ENCODE measurements at places on chromosomes 13 and 19.

DNA sequence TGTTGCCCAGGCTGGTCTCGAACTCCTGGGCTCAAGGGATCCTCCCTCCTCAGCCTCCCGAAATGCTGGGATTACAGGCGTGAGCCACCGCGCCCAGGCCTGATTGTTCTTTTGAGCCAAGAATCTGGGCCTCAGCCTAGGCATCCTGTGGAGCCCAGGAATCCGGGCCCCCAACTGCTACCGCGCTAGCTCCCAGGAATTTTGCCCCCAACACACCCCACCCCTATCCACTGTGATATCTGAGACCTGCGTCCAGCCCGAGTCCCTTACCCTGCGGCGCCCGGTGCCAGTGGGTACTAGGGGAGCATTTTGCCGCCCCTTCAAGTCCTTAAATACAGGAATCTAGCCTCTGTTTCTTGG, 838 bp upstream of the MYADM start:
- no peak for DNase-seq

DNA sequence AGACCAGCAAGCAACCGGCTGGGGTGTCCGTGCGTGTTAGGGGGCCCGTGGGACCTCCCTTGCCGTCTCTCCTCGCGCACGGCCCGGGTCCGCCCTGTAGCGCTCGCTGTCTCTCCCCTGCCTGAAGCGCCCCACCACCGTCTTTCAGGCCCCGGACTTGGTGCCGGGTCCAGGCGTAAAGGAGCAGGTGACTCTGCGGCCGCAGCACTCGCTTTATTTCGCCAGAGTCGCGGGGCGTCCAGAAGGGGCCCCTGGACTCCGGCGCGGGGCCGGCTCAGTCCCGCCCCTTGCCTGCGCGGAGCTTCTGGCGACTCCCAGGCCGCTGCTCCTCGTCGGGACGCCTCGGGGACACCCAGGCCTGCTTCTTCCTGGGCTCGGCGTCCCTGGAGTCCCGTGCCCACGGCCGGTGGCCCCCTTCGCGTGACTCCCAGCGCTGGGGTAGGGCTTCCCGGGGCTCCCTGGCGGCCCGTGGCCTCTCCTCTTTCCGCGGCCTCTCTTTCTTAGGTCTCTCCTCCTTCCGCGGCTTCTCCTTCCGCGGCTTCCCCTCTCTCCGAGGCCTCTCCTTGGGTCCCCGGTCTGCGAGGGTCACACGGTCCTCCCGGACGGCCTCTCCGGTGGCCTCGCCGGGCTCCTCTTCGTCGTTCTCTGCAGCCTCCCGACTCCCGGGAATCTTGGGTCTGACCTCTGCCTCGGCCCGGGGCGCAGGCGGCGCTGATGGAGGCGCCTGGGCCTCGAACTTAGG, 3.1 kb downstream of the AMH start:
- DNase-seq = no peak

GRCh38 chr19:2050349-2050990, 574 bp downstream of the MKNK2 start:
- DNase-seq = no peak

- no peak for DNase-seq
Observed at GRCh38 chr19:944663-945241, 18.9 kb downstream of the ARID3A start.

- no peak for DNase-seq
Observed at GRCh38 chr13:91308299-91308698, 39.2 kb upstream of the MIR17HG start.

- no peak for DNase-seq
Observed at GRCh38 chr13:30791354-30792001, 56.1 kb downstream of the ALOX5AP start.

GRCh38 chr13:69545551-69545950, 562.1 kb upstream of the ATXN8OS start:
- DNase-seq = no peak

DNA sequence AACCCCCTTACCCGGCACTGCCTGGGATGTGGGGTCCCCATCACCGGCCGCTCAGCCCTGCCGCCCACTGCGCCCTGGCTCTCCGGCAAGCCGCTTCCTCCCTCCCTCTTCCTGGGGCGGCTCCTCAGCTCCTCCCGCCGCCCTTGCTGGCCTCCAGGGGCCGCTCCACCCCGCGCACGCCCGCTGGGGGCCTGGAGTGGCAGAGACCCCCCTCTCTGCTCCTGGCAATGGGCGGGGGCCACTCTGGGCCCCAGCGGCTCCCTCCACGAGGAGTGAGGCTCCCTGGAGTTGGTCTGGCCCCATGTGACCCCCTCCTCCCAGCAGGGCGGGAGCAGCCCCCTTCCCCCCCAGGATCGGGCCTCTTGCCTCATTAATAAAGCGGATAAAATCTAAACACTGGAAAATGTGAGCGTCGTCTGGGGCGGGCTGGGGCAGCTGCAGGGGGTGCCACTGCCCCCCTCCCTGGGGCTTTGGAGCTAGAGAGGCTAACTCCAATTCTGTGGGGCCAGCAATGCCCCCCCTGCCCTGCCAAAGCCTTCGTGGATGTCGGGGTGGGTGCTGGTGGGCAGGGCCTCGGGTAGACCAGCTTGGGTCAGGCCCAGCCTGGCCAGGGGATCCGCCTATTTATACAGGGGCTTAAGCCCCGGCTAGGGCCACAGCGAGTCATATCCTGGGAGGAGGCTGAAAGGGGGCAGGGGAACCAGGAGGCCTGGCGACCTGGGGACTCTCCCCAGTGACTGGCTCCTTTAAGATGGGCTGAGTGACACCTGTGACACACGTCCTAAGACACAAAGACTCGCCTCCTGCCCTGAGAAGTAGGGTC, at the start of gene PTGER1:
Gene PTGER1 (minus strand): TSS at position 104 of the 823 bp plus-strand sequence. CDS start 1,034 bp downstream, outside the sequence.
- DNase-seq = peak; percentile 25

GRCh38 chr13:106440866-106441265, 94.6 kb downstream of the EFNB2 start:
- no peak for DNase-seq

DNA sequence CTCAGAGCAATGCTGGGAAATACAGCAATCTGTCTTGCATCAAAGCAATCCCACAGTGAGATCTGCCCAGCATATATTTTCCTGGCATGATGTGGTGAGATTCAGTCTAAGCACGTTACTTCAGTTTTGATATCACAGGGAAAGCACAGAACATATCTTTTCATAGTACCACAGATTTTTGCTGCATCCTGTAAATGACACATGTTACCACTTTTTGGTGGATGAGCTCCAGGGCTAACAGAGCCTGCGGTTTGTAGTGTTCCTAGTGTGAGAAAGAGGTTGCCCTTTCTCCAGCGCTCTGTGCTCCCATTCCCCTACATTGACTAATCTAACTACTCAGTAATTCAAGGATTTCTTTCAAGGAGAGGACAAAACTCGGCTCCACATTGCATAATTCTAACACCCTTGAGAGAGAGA, 409.0 kb downstream of the GPC6 start:
- DNase-seq = no peak

DNA sequence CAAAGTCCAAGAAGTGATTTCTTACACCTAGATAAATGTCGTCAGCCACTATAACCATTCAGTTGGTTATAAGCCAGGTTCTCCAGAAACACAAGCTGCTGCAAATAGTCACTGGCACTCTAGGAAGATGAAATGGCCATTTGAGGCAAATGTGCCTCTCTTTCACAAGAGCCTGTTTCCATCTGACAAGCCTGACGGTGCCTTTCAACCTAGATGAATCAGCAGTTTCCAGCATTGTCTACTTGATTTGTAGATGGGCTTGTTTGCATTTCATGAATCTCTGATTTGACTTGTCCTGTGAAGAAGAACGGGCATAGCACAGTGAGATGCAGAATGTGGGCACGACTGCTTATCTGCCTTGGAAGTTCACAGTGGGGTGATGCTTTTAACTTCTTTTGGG, 327.2 kb downstream of the LMO7 start:
- no peak for DNase-seq

GRCh38 chr13:91805605-91806004, 407.2 kb downstream of the GPC5 start:
- DNase-seq = no peak

DNA sequence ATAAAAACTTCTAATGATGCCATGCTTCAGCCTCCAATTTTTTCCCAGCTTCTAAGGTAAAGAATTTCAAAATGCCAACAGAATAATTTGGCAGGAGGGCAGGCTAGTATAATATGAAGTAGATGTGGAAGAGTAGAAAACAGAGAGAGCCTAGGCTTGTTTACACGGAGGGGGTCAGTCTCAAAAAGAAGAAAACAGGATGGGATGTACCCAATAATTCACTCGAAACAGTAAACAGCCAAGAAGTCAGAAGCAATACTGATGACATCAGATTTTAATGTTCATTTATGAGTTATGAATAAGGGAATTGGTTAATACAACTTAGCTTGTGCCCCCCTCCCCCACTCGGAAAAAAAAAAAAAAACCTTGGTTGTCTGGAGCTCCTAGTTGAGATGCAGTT, 422.5 kb downstream of the FOXO1 start:
- DNase-seq = no peak

DNA sequence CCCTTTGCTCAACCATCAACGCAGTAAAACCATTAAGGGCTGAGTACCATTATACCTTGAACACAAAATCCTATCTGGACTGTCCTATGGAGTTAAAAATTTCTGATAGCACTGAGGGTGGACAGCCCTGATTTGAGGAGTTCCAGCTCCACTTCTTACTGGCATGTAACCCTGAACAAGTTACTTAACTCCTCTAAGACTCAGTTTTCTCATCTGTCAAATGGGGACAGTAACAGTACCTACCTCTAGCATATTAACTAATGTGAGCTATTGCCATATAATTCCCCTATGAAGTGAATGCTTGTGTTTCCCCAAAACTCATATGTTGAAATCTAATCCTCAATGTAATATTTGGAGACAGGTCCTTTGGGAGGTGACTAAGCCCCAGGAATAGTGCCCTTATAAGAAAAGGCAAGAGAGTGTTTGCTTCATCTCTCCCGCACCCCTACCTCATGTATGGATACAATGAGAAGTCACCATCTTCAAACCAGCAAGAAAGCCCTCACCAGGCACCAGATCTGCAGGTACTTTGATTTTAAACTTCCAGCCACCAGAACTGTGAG, 61.9 kb upstream of the DOCK9 start:
- no peak for DNase-seq

DNA sequence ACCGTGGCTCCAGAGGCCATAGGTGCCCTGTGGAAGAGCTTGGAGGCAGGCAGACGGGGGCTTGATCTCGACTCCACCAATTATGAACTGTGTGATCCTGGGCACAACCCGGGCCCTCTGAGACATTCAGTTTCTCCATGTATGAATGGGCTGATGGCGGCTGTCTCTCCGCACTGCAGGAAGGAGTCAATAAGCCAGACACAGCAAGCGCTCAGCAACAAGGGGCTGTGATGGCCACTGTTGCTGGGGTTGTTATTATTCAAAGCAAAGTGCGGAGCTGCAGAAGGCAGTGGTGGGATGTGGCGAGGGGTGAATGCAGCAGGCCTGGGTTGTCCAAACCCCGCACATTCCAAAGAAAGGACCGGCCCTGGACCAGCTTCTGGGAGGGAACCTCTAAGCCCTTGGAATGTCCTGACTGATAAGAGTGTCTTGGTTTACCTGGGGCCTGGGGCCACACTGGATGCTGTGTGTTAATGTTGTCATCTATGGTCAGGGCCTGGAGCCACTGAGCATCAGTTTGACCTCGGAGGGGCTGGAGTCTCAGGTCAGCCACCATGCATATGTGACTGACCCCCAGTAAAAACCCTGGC, 8.3 kb downstream of the TMEM143 start:
- no peak for DNase-seq

Measured in HS-5 (cell line).